Glutamatergic neuron (in vitro differentiated cells): ENCODE measurements at places on chromosomes 5 and 9.

DNA sequence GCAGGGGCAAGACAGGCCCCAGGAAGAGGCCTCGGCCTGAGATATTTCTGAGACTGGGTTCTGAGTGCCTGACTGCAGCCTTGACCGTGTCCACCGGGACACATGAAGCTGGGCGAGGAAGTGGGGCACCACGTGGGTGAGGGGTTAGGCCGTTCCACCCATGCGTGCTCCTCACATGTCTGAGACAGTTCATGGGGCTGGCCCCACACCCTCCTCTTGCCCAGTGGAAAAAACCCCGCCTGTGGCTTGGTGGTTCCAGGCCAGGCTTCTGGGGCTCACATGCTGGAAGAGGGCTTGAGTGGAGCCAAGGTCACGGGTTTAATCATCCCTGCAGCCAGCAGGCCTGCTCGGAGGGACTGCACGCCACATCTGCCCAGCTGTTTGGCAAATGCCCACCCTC is 11.4 kb downstream of the HMCN2 start:
- DNase-seq = no peak

GRCh38 chr5:114700823-114701222 is 339.0 kb downstream of the KCNN2 start:
- no peak for DNase-seq

- no peak for DNase-seq
Observed at GRCh38 chr5:109961751-109962150, 272.0 kb downstream of the MAN2A1 start.

- DNase-seq = no peak
Observed at GRCh38 chr9:113361304-113362018, 12.1 kb downstream of the BSPRY start.

- no peak for DNase-seq
Observed at GRCh38 chr5:93281980-93282772, 298.8 kb downstream of the NR2F1-AS1 start.

DNA sequence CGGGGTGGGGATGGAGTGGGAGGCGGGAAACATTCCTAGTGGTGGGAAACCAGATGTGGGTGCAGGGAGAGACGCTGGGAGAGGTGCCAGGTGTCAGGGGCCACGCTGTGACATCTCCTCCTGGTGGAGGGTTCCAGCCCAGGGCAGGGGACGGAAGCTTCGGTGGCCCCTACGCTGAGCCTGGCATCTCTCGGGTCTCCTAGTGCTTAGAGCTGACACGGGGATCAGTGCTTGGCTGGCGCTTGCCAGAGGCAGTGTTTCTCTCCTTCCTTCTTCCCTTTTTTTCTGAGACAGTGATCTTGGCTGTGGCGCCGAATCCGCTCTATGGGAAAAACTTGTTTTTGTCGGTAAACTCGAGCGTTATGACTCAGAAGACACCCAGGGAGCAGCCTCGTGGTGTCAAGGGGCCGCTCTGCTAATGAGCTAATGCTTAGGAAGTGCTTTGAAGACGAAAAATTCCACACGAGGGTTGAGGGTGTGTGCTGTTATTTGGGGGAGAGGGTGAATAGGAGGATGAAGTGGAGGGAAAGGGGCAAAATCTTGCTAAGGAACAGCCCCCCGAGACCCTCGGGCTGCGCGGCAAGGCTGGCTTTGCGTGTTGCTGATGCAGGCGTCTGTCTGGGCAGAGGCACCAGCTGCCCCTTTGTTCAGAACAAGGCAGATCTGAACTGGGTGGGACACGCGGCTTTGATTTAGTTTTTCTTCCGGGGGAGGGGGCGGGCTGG is 20.4 kb upstream of the IER5L start:
- no peak for DNase-seq

DNA sequence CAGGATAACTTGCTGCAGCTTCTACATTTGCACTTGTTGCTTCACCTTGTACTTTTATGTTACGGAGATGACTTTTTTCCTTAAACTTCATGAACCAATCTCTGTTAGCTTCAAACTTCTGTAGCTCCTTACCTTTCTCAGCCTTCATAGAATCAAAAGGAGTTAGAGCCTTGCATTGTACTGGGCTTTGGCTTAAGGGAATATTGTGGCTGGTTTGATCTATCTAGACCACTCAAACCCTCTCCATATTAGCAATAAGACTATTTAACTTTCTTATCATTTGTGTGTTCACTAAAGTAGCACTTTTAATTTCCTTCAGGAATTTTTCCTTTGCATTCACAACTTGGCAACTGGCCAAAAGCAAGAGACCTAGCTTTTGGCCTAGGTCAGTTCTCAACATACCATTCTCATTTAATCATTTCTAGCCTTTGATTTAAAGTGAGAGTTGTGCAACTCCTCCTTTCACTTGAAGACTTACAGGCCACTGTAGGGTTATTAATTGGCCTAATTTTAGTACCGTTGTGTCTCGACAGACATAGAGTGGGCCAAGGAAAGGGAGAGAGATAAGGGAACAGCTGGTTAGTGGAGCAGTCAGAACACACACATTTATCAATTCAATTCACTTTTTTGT is 63.7 kb downstream of the SHOC1 start:
- DNase-seq = no peak

- DNase-seq = no peak
Observed at GRCh38 chr9:87197349-87198130, 250.2 kb upstream of the GAS1 start.

DNA sequence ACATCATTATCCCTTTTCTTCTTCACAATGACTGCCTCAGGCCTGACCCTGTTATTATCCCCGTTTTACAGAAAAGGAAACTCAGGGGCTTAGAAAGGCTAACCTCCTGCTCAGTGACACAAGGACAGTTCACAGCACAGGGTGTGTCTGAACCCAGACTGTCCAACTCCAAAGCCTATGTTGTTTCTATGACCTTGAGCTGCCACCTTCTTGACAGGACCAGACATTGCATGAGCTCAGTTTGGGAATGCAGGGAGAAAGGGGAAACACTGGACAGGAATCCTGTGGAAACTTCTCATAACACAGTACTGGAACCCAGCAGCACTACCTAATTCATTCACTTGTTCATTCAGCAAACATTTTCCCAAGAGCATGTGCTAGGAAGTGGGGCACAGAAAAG is 472.8 kb downstream of the CDK5RAP2 start:
- DNase-seq = no peak

DNA sequence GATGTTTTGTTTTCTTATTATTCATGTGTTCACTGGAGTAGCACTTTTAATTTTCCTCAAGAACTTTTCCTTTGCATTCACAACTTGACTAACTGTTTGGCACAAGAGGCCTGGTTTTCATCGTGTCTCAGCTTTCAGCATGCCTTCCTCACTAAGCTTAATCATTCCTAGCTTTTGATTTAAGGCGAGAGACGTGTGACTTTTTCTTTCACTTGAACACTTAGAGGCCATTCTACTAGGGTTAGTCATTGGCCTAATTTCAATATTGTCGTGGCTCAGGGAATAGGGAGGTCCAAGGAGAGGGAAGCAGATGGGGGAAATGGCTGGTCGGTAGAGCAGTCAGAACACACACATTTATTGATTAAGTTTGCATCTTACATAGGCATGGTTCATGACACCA is 94.0 kb downstream of the ZNF462 start:
- DNase-seq = no peak

DNA sequence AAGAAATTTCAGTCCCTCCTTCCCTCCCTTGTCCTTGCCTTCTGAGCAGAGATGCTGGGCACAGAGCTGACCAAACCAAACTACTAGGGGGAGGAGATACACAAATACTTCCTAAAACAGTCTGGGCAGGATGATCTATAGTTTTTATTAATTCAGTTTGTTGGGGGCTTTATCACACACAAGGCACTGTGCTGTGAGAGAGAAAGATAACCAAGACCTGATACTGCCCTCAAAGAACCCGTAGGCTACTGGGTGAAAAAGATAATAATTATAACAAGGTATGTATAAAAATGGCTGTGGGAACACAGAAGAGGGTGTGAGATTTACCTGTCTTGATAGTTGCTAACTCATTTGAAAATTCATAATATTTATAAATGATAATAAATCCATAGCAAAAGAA is 354.7 kb downstream of the NDUFS4 start:
- DNase-seq = no peak

GRCh38 chr9:93317495-93318094 is 133.7 kb downstream of the WNK2 start:
- DNase-seq = no peak

DNA sequence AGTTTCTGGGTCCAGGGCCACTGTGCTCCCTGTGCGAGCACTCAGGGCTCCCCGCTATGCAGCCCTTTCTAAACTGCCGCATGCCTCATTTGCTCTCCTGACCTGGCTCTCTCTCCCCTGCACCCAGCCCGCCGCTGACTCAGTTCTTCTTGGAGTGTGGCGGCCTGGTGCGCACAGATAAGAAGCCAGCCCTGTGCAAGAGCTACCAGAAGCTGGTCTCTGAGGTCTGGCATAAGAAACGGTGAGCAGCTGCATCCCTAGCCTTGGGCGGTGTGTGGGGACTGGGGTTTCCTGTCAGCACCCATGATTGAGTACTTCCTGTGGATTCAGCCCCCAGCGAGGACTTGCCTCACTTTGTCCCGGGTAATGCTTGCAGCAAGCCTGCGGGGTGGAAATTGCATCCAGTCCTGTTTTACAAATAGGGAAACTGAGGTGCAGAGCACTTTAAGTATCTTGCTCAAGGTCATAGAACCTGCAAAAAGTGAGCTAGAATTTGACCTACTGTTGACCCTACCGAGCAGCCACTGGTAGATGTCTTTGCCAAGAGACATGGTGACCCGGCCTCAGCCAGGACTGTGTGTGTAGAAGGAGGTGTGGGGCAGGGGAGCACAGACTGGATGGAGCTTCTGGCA is 27.9 kb downstream of the USP20 start:
- DNase-seq = no peak

GRCh38 chr5:126443374-126443851 is 20.2 kb downstream of the GRAMD2B start:
- no peak for DNase-seq

DNA sequence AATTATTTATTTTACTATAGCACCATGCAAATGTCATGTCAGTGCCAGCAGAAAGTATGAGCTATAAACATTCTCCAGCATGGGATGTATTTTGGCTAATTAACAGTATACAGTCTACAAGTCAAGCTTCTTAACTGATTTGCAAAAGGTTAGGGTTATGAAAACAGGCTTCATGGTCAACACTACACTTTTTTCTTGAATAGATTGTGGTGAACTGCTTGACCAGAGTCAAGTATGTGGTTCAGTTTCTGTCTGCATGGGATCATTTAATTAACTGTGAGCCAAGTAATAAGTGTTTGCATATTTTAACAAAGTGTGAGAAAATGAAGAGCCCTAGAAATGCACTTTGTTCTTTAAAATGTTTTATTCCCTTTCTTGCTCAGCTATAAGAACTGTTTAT is 14.5 kb upstream of the GNAQ start:
- no peak for DNase-seq

DNA sequence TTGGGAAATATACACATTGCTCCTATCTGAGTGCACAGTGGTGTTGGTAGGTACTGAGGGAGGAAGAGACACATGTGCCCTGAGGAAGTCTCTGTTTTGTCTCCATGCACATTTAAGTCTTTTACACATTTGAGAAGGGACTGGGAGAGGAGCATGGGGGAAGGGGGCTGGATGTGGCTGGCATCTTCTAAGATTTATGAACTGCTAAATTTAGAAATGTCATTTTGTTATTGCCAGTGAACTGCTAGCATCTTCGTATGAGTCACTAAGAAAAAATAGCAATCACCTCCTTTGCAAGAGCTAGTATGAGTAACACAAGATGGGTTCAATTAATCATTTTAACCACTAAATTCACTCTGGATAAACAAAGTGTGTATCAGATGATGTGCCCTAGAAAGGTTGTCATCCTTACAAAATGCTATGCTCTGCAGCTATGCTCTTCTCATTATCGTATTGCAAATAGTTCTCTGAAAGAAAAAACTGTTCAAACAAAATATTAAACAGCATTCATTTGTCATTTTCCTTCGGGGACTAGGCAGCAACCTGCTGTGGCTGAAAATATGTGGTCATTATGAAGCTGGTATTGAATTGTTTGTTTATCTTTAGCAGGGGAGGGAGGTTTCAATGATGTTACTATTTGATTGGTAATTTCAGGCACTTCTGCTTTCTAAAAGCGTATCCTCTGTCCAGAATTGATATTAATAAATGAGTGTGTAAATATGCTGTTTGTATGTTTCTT is 236.5 kb downstream of the DMRTA1 start:
- no peak for DNase-seq

DNA sequence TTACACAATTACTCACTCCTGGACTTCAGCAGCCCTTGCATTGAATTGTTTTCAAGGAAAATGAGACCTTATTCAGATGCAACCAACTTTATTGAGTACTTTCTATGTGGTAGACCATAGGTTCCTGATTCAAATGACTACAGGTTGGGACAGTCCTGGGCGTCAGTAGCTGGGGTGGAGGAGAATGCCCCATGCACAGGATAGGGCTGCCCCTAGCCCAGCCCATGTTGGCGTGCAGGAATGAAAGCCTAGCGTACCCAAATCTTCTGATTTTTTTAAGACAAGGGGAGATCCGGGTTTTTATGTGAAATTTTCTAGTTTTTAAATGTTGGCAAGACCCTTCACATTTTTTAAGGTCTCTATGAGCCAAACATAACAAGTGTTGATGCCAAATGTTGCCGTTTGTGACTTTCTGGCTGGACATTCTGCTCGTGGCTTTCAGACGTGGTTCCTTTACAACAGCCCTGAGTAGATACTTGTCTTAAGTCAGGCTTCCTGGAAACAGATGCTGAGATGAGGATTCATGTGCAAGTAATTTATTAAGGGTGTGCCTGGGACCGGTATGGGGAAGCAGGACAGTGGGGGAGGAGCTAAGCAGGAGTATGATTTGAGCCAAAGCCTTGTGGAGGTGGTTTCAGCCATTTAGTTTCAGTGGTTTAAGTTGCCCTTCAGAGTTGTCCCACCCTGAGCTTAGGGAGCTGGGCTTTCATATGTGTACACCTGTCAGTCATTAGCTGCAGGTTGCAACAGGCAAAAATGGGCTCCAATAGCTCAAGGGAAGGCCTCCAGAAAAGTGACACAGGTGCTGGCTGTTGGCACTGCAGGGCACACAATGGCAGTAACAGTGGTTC is 154.1 kb downstream of the NTRK2 start:
- no peak for DNase-seq

DNA sequence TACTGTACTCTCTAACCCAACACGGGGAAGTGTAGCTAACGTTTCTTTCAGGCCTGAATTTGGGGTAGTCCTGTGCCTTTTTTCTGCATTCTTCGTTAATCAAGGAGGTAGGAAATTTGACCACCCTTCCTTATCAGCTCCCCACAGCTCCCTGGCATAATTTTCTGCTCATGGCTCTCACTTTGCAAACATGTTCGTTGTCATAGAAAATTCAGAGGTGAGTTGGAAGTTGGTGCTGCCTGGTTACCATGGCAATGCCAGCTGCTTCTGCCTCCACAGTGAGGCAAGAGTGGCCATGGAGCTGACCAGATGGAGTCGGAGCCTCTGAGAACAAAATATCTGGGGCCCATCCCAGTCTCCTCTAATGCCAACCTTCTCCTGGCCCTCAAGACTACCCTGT is 116.6 kb upstream of the BOD1 start:
- no peak for DNase-seq
